Type B pancreatic cell (in vitro differentiated cells): ENCODE measurements at places on chromosomes 7 and 10. TPM values are rescaled to one million over a fixed set of nuclear protein-coding genes. Genes with fewer than 3 reads are reported as not detected.

GTF2IRD1 gene
- 43.6 and 47.9 TPM in 2 replicates for total RNA-seq

CTAGE15 gene
- total RNA-seq: 0.17 and 1.6 TPM in 2 replicates

PNLIPRP3 gene
- total RNA-seq: not detected in 2 replicates

FKBP6 gene
- total RNA-seq: not detected in 2 replicates

SAP25 gene
- 3.1 and 5.6 TPM in 2 replicates for total RNA-seq

CFAP70 gene
- 4.9 and 9.7 TPM in 2 replicates for total RNA-seq

OIT3 gene
- 0.17 TPM in 1 of 2 replicates, not detected in the other for total RNA-seq

TEX47 gene
- total RNA-seq: not detected in 2 replicates

HOXA3 gene
- total RNA-seq: 40.5 and 92.8 TPM in 2 replicates

PRKCQ gene
- total RNA-seq: 1.6 and 2.0 TPM in 2 replicates

AKR1C8 gene
- total RNA-seq: 0.89 and 1.00 TPM in 2 replicates

STAG3 gene
- 1.6 and 1.7 TPM in 2 replicates for total RNA-seq

SEC31B gene
- 8.9 and 20.9 TPM in 2 replicates for total RNA-seq

AKR1C4 gene
- total RNA-seq: 0.34 and 2.0 TPM in 2 replicates

PPP1R9A gene
- total RNA-seq: 21.3 and 24.0 TPM in 2 replicates

FFAR4 gene
- total RNA-seq: 0.70 and 1.2 TPM in 2 replicates

NEBL gene
- 24.5 and 55.3 TPM in 2 replicates for total RNA-seq

HECW1 gene
- 0.90 and 1.4 TPM in 2 replicates for total RNA-seq

HOXA1 gene
- 9.5 and 22.0 TPM in 2 replicates for total RNA-seq
